ENCODE measurements at places on chromosomes 2 and 18. TPM values are rescaled to one million over a fixed set of nuclear protein-coding genes. Genes with fewer than 3 reads are reported as not detected.

Gene CRYBA2
- total RNA-seq = not detected

Gene SPIRE1
- 5.0 TPM for total RNA-seq

Gene SGO2
- 51.2 TPM for total RNA-seq

Gene C2orf80
- not detected for total RNA-seq

Gene UGT1A5
- total RNA-seq = not detected

Gene DLGAP1
- 1.2 TPM for total RNA-seq

Gene EPB41L3
- 0.13 TPM for total RNA-seq

Gene MPV17
- 89.2 TPM for total RNA-seq

Gene HSPD1
- 344 TPM for total RNA-seq

Gene LINC00305
- not detected for total RNA-seq

Gene IL1F10
- total RNA-seq = not detected

Gene LDLRAD4
- 52.0 TPM for total RNA-seq

Gene AGAP1
- 5.3 TPM for total RNA-seq

Gene MMADHC
- 120 TPM for total RNA-seq

Gene SERPINE2
- 25.4 TPM for total RNA-seq

Gene SCYGR4
- not detected for total RNA-seq

Gene MERTK
- total RNA-seq = 0.43 TPM

Gene ASXL3
- total RNA-seq = not detected

Gene IMMT
- total RNA-seq = 163 TPM

Gene TFCP2L1
- not detected for total RNA-seq

Gene HOXD13
- total RNA-seq = not detected

Gene NCK2
- total RNA-seq = 75.4 TPM

Gene FAM110C
- total RNA-seq = 23.6 TPM

Gene KLF11
- total RNA-seq = 5.6 TPM

Gene DNAH7
- total RNA-seq = not detected

Gene GPATCH11
- total RNA-seq = 12.4 TPM

Measured in activated T-helper 17 cell treated with anti-CD3 and anti-CD28 coated beads, Interleukin-2, amount 50 U/mL, for 72 hours (primary cell).